ENCODE measurements at places on chromosomes 16 and 17. TPM values are rescaled to one million over a fixed set of nuclear protein-coding genes. Genes with fewer than 3 reads are reported as not detected.

NRN1L gene
- total RNA-seq = 4.9 TPM

ASGR1 gene
- total RNA-seq = 10.8 TPM

CHD9NB gene
- total RNA-seq = 4.5 TPM

OR4D1 gene
- 0.32 TPM for total RNA-seq

Measured in H1 (cell line).